ENCODE measurements at places on chromosomes 3 and 15.

GRCh38 chr3:129045675-129046036 is 14.9 kb upstream of the GP9 start:
- no peak for DNase-seq

DNA sequence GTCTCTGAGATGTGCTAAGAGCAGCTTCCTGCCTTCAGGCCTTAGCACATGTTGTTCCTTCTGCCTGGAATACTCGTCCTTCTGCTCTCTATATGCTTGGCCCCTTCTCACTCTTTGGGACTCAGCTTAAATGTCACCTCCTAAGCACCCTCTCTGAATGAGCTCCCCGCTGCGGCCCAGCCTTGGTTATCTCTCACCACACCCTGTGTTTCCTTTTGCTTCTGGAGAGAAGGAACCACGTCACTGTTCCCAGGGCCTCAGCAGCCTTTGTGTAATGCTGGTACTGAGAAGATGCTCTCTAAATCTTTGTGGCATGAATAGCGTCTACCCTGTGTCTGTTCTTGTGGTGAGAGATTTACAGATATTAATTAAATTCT is 2.2 kb downstream of the FAH start:
- no peak for DNase-seq

- DNase-seq: no peak
These were observed 209.5 kb upstream of the LRRN1 start for GRCh38 chr3:3589715-3590130.

DNA sequence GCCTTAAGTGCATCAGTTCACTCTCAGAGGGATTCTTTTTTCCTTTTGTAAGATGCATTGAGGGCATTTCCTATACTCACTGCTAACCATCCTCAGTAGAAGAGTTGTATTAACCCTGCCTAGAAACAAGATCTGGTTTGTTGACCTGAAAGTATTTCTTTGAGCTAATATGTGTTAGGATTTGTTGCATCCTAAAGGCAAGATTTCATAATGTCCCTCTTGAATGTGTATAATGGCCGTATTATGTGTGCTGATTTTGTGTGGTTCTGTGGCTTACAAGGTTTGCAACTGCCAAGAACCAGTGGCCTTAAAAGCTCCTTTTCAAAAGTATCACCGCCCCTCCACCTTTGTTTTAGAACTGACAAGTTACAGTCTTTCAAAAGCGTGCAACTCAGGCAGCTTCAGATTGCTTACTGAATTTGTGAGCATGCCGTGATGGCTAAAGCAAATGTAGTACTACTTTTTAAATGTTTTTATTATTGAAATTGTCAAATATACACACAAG is 182.0 kb upstream of the BHLHE40 start:
- no peak for DNase-seq

DNA sequence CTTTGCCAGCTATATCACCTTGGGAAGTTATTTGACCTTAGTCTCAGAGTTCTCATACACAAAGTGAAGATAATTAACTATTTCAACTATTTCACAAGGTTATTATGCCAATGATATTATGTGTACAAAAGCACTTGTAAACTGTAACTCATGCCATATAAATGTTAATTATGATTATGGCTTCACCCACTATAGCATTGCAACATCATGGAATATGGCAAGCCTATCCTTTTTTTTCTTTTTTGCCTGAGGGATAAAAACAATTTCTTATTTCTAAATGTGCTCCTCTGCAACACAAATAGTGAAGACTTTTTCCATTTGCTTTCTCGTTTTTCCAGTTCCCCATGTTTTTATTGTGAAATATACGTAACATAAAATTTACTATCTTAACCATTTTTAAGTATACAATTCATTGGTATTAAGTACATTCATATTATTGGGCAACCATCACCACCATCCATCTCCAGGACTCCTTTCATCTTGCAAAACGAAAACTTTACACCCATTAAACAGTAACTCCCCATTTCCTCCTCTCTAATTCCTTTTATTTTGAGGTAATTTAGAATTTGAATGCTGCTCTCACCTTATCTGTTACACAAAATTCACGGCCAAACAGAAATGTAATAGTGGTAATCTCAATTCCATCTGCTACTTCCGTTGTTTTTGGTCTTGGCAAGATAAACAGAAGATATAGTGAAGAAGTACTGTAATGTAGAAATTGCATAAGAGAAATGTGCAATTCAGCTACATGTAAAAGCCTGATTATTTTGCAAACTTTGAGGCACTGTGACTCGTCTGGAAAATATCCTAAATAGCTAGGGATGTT is 46.3 kb downstream of the NANOGP8 start:
- no peak for DNase-seq

GRCh38 chr3:46848271-46849044 is 14.8 kb downstream of the MYL3 start:
- DNase-seq: peak; percentile 81

DNA sequence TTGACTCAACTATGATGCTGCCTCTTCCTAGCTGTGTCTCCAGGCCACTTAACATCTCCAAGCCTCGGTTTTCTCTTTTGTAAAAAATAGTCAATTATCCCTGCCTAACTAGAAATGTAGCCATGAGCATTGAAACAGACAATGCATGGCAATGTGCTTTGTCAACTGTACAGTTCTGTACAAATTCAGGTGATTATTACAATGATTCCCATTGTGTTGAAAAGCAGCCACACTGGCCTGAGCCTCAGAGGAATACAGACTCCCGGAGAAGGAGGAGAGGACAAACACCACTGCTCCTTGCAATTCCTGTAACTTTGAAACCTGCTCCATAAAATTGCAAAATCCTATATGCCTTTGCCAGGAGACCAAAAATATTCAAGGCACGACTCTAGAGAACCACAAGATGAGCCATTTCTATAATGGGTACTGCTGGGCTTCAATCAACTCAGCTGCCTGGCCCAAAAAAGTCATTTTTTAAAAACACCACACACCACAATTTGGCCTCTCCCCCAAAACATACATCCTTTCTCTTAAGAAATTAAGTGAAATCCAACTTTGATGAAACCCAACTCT is 28.6 kb downstream of the DAPK2 start:
- no peak for DNase-seq

DNA sequence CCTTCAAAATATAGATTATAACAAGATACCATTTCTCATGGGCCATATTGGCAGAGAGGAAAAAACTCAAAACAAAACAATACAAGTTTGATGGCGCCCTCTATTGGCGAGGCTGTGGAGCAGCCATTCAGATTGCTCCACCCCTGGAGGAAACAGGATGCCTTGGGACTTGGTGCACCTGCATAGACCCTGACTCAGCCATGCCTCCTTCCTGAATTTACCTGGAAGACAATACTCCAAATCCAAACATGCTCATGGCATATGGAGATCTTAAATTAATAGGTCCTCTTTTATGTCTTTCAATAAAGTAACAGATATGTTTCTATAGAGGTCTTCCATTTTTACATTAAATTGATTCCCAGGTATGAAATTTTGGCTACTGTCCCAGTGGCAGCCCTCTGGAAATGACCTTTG is 90.0 kb downstream of the APBA2 start:
- DNase-seq: no peak

GRCh38 chr15:89301304-89302089 is 33.1 kb downstream of the POLG start:
- no peak for DNase-seq

GRCh38 chr3:178512647-178513046 is 23.6 kb upstream of the KCNMB2 start:
- no peak for DNase-seq

DNA sequence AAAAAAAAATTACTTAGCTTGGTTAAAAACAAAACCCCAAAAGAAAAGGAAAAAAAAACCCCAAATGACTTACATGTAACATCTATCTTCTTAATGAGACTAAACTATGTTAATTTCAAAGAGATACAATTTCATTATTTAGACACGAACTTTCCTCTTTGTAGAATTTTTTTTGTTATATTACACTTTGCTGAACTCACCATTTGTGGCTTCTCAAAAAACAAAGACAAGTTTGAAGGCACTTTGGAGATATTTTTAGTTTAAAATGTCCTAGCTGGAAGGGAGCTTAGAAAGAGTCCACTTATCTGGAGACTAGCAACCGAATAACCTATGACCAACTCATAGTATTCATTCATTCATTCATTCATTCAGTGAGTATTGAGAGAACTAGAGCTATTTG is 301.7 kb upstream of the ROPN1 start:
- no peak for DNase-seq

- no peak for DNase-seq
These were observed 93.1 kb downstream of the FRMD5 start for GRCh38 chr15:44101944-44102343.

DNA sequence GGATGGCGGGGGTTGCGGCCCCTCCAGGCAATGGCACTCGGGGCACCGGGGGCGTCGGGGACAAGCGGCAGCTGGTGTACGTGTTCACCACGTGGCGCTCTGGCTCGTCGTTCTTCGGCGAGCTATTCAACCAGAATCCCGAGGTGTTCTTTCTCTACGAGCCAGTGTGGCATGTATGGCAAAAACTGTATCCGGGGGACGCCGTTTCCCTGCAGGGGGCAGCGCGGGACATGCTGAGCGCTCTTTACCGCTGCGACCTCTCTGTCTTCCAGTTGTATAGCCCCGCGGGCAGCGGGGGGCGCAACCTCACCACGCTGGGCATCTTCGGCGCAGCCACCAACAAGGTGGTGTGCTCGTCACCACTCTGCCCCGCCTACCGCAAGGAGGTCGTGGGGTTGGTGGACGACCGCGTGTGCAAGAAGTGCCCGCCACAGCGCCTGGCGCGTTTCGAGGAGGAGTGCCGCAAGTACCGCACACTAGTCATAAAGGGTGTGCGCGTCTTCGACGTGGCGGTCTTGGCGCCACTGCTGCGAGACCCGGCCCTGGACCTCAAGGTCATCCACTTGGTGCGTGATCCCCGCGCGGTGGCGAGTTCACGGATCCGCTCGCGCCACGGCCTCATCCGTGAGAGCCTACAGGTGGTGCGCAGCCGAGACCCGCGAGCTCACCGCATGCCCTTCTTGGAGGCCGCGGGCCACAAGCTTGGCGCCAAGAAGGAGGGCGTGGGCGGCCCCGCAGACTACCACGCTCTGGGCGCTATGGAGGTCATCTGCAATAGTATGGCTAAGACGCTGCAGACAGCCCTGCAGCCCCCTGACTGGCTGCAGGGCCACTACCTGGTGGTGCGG is 1.9 kb downstream of the CHST2 start:
- peak; percentile 74 for DNase-seq

- peak; percentile 42 for DNase-seq
These were observed 23.2 kb downstream of the RPLP1 start for GRCh38 chr15:69475769-69476358.

DNA sequence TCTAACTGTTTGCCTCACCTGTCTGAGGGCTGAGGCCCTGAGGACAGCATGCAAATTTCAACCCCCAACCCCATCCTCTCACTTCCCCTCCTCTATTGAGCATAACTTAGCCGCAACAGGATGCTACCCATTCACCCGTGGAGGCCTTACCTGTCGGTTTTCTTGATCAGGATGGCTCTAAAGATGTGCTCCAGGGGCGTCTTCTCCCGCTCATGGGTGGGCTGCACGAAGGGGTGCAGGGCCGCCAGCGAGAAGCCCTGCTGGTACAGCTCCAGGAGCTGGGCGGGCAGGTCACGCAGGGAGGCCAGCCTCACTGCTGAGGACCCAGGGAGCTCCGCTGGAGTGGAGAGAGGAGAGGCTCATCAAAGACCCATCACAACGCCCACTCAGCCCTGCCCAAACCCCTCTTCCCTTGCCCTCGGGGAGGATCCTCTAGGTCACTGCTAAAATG is 79.8 kb downstream of the RFTN1 start:
- DNase-seq: no peak

GRCh38 chr3:45118615-45119071 is 27.5 kb downstream of the CDCP1 start:
- DNase-seq: no peak

- no peak for DNase-seq
These were observed 122.4 kb downstream of the FOXP1 start for GRCh38 chr3:71461114-71461513.

- no peak for DNase-seq
These were observed 1.7 kb upstream of the DNAJC17 start for GRCh38 chr15:40808861-40809450.

DNA sequence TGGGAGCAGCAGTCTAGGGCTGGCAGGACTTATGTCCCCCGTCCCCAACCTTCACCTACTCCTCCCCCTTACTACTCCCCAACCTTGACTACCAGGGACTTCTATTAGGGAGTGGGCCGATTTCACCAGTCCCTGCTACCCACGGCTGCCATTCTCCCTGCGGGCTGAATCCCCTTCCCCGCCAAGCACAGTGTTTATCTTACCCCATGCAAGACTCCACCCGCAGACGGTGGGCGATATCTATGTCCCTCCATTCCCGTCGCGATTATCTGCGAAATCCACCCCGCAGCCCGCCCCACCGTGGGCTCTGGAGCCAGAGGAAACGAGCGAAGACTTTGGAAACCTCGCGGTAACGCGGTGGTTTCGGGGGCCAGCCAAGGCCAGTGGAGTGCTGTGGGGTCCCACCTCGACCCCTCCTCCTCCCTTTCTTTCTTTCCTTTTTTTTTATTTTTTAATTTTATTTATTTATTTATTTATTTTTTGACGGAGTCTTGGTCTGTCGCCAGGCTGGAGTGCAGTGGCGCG is 4.7 kb downstream of the ISLR2 start:
- DNase-seq: no peak

GRCh38 chr3:129890891-129891290 is 2.6 kb downstream of the TMCC1 start:
- no peak for DNase-seq

DNA sequence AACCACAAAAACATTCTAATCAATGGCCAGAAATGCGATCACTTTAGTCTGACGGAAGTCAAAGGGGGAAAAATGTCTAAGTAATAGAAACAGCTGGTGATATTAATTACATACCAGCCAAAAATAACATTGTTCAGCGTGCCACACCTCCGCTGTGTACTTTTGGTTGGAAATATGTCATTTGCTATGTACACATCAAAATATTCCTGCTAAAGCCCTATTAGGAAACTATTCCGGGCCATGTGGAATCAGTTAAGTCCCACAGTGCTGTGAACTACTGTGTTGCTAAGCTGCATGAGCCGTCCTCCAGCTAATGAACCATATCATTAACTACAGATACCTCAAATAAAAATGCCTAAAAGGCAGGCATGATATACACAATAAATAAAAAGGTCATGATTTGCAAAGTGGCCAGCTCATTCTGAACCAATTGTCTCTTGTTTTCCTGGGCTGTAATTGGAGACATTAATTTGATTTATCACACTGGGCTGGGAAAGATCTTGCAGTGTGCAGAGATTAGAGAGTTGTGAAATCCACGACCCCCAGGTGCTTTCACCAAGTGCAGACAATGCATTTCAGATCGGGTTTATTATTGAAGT is 200.5 kb upstream of the LRTM1 start:
- DNase-seq: no peak

GRCh38 chr15:51137880-51138430 is 43.2 kb upstream of the TNFAIP8L3 start:
- no peak for DNase-seq

DNA sequence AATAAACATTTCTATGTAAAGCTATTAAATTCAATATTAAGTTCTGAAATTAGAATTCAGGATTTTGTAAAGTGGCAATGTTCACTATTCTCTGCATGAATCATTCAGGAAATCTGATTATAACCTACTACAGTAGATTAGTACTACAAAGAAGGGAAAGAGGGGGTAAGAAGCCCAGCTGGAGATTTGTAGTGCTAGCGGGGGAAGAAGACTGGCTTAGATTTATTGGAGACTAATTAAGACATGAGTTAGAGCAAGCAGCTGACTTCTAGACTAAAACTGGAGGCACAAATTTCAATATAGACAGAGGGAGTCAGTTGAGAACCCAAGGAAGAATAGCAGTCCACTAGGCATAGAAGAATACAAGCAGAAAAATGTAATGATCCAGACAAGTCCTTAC is 55.8 kb upstream of the SETMAR start:
- no peak for DNase-seq

Measured in 8988T (cell line).